GM12864 (cell line): ENCODE measurements at places on chromosomes 3 and 15.

- no peak for DNase-seq
These were observed 80.7 kb downstream of the CHST2 start for GRCh38 chr3:143200001-143200924.

- DNase-seq: no peak
These were observed 22.5 kb upstream of the OTOL1 start for GRCh38 chr3:161474139-161474538.

GRCh38 chr3:143896486-143896885 is 48.2 kb upstream of the SLC9A9 start:
- DNase-seq: no peak

DNA sequence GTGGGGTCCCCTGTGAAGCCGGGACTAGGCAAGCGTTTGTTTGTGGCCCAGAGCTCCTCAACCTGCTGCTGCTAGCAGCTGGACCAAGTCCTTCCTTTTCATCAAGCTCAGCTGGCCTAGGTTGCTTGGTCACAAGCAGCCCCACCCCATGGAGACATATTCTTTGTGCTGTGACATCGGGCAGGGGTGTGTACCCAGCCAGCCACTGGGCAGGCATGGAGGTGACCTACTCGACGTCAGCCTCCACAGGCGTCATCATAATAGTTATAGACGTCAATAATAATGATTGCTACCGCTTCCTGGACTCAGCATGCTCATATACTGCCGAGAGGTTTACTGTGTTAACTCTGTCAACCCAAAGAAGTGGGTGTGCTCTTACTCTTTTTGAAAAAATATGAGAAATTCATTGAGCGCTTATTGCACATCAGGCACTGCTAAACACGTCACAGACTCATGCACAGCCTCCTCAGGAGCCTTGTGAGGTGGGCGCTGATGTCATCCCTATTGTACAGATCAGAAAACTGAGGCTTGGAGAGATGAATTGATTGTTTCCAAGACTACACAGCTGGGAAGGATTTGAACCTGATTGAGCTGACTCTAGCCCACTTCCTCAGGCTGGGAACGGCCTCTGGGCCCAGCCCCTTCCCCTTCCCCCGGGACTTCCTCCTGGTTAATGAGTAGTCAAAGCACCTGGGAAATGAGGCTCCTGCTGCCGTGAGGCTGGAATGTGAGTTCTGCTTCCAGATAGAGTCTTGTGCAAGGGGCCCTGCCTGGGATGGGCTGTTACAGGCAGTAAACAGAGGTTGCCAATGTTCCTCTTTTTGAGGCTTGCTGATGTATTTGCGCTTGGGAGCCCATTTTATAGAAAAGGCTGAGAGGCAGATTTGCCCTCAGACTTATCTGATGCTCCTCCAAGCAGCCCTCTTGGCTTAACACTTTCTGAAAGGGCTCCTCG is 16.2 kb downstream of the SLC6A6 start:
- DNase-seq: no peak

GRCh38 chr3:69823743-69824142 is 84.5 kb downstream of the MITF start:
- DNase-seq: no peak

DNA sequence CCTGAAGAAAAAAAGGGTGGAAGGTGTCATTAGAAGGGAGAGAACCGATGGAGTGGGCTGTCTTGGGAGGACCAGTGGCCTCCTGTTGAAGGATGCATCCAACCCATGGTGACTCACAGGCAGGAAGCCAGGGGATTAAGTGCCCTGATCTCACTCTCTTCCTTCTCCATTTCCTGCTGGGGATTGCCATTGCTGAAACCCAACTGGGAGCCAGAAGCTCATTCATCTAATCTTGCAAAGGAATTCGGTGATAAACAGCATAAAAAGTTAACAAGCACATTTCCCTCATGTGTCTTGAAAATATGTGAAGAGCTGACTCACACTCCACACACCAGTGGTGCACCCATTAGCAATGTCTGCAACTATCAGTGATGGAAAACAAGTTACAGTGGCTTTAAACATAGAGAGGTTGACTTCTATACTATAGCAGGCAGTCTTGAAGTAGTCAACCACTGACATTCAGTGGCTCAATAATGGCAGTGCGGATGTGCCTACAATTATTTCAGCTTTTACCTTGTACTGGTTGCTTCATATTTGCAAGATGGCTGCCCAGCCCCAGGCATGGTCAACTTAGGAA is 12.8 kb upstream of the CSRNP1 start:
- no peak for DNase-seq

GRCh38 chr3:126134219-126134975 is 46.0 kb downstream of the ALDH1L1 start:
- no peak for DNase-seq

DNA sequence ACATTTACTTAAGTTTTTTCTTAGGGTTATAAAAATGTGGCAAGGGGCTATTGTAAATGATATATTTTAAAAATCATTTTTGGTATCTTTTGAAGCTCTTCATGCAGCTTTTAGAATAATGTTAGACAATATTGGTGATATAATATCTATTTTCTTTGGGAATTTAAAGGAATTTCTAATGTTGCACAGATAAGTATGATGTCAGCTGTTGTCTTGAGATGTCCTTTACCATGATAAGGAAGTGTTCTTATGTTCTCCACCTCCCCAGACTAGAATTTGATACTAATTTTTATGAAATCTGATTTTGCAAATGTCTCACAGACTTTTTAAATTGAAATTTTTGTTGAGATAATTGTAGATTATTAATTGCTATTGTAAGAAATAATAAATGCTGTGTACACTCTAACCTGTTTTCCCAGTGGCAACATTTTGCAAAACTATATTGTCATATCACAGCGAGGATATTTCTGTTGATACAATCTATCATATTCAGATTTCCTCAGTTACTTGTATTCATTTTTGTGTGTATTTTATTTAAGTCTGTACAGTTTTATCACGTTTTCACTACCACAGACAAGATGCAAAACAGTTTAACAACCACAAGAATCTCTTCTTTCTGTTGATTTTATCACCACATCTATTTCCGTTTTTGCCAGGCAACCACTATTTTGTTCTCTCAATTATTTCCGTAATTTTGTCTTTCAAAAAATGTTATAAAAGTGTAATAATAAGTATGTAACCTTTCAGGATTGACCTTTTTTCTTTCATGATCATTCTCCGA is 55.4 kb downstream of the SPRED1 start:
- no peak for DNase-seq

- no peak for DNase-seq
These were observed 137.4 kb upstream of the UMPS start for GRCh38 chr3:124592658-124593441.

GRCh38 chr3:127961963-127962362 is 46.9 kb downstream of the KBTBD12 start:
- no peak for DNase-seq

- DNase-seq: no peak
These were observed 233.4 kb downstream of the MEX3B start for GRCh38 chr15:81812456-81812855.

DNA sequence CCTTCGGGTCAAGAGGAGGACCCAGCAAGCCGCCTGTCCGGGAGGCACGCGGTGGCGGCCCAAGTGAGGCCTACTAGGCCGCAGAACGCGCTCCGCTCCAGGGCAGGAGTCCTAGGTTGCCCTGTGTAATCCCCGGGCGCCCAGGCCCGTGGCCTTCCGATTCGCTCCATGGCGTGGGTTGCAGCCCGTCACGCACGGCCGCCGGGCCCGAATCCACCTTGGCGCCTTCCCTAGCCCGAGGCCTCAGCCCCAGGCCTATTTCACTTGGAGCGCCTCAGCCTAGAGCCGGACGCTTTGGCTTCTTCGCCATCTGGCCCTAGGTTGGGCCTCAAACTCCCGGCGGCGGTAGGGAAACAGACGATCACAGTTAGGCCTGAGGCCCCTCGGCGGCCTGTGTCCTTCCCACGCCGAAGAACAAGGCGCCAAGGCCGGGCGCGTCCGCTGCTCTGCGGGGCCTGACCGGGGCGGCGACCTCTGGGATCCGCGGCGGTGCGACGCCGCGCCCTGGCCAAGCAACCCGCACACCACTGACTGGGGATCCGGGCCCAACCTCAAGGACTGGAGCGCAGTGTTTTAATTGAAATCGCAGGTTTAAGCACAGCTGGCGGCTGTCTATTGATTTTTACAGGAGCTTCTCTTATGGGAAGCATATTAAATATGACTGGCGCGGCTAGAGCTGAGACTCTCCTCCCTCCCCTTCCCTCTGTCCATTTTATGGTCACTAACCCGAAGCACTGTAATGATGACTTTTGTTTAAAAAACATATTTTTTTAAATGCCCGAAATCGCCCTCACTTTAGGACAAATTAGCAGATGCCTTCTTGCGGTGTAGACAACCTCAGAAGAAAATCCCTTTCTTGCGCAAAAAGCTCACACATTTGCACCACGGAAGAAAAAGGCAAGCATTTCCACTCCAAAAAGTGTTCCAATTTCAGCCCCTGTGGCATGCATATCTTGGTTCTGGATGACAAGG is 3.8 kb upstream of the FEZF2 start:
- no peak for DNase-seq

- DNase-seq: no peak
These were observed 11.8 kb upstream of the BCL2L10 start for GRCh38 chr15:52124270-52124880.

GRCh38 chr3:116111765-116112164 is 333.5 kb downstream of the LSAMP start:
- DNase-seq: no peak

GRCh38 chr15:49926740-49927139 is 192.3 kb downstream of the ATP8B4 start:
- no peak for DNase-seq

- no peak for DNase-seq
These were observed 19.7 kb downstream of the SPATA12 start for GRCh38 chr3:57080171-57080570.

- no peak for DNase-seq
These were observed 61.9 kb downstream of the TM4SF4 start for GRCh38 chr3:149536429-149536828.

DNA sequence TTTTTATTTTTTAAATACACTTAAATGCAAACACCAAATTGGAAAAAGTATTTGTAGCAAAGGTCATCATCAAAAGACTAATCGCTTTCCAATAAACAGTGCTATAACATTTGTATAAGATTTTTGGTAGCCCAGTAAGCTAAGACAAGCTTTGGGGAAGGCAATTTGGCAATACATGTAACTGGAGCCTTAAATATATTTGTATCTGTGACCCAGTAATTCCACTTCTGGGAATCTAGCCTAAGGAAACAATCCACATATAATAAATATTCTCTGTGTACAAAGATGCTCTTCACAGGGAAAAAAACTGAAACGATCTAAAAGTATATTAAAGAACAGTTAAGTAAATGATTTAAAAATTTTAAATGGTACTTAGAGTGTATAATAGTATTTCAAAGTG is 65.5 kb upstream of the TJP1 start:
- DNase-seq: no peak

DNA sequence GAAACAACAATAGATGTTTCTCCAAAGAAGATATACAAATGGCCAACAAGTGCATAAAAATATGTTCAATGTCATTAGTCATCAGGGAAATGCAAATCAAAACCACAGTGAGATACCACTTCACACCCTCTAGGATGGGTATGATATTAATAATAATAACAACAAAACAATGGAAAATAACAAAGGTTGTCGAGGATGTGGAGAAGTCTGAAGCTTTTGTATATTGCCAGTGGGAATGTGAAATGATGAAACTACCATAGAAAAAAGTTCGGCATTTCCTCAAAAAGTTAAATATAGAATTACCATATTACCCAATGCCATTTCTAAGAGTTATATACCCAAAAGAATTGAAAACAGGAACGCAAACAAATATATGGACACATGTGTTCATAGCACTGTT is 10.8 kb downstream of the BHLHE40 start:
- DNase-seq: no peak

- no peak for DNase-seq
These were observed 31.1 kb downstream of the PGPEP1L start for GRCh38 chr15:98976500-98976899.

- DNase-seq: no peak
These were observed 28.1 kb downstream of the CCNL1 start for GRCh38 chr3:157131861-157132260.

DNA sequence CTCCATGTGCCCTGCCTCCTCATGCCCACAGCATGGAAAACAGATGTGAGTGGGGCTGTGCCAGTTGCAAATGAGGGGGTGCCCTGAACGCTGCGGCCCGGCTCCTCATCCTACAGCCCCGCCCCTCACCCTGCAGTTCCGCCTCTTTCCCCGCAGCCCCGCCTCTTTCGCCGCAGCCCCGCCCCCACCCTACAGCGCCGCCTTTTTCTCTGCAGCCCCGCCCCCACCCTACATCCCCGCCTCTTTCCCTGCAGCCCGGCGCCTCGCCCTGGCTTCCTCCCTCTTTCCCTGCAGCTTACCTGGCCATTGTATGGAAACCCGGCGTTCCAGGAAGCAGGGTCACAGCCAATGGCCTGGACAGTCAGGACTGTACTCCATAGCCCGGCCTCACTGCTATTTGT is 284.9 kb downstream of the TLE3 start:
- no peak for DNase-seq

DNA sequence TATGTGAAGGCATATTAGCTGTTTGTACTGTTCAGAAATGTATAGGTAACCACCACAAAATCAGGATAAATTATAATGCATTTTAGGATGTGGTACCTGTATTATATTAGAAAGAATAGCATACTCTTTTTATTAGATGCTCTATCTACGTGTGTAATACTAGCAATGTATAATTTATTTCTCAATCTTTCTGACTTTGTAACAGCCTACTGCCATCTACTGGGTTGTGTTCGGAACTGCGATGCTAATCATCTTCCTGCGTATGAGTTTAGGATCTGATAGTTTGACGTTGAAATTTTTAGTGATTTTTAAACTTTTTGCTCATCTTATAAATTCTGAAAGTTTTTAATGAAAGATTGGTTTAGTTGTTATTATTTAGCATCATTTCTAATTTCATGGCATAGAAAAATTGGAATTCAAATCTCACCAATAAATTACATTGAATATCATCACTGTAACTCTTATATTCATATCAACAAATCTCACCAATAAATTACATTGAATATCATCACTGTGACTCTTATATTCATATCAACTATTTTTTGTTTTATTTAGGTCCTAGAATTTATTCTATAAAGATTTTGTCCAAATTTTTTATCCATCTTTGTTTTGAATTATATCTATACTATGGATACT is 322.7 kb upstream of the ZNF717 start:
- no peak for DNase-seq

DNA sequence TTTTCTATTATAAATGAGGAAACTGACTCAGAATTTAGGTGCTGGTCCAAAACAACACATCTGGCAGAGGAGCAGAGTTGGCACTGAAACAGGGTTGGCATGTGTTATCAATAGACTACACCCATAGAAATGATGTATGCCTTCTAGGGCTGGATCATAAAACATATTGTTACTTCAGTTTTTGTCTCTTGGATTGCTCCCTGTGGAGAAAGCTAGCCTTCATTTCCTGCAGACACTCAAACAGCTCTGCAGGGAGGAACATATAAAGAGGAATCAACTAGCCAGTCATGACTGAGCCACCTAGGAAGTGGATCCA is 507 bp upstream of the MRPL3 start:
- no peak for DNase-seq

GRCh38 chr3:161054860-161055604 is 50.1 kb downstream of the B3GALNT1 start:
- no peak for DNase-seq

GRCh38 chr15:28961391-28961790 is 75.6 kb downstream of the APBA2 start:
- no peak for DNase-seq
